Activated naive CD4-positive, alpha-beta T cell (primary cell): ENCODE measurements at places on chromosomes 6 and 20.

DNA sequence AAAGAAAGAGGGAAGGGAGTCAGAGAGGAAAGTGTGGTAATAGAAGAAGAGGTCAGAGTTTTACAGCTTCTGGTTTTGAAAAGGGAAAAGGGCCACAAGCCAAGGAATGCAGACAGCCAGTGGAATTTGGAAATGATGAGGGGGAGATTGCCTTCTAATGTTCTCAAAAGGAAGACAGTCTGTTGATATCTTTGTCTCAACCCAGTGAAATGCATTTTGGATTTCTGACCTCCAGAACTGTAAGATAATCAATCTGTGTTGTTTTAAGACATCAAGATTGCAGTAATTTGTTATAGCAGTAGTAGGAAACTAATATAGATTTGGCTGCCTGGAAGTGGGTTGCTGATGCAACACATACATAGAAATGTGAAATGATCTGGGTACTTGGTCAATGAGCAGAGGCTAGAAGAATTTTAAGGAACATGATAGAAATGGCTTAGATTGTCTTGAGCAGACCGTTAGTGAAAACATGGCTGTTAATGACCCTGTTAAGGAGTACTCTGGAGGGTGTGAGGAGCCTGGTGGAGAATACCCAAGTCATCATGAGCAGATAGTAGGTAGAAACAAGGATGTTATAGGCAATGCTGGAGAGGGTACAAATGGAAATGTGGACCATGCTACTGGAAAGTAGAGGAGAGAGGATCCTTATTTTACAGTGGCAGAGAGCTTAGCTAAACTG lies 255.8 kb upstream of the RAB32 start:
- no peak for DNase-seq

- no peak for DNase-seq
Measured at GRCh38 chr20:49851991-49852390, 39.4 kb downstream of the SLC9A8 start.

DNA sequence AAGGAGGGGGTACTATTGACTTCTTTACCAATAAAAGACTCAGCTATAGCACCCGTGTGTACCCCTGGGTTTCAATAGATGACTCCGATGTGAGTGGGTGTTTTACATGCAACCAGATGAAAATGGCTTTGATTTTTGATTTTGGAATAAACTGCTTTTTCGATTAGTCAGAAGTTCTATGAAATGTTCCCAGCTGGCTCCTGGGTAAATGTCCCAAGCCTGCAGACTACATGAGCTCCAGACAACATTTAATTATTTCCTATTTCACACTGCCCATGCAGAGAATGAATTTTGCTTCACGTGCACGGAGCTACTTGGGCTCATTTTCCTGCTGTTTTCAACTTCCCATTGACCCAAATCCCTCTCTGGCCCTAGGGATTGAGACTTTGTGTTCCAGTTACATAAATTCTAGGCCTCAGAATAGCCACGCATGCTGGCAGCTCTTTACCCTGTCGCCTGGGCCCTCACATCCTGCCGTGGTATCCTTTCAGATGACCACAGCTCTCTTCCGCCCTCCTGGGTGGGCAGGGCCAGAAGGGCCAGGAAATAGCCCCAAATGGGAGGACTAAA lies 59.7 kb downstream of the GPR6 start:
- DNase-seq, result no peak

GRCh38 chr6:5025911-5026819 lies 22.3 kb upstream of the RPP40 start:
- DNase-seq, result no peak
